ENCODE measurements at places on chromosomes 3 and 15.

- DNase-seq = no peak
Measured at GRCh38 chr3:159787178-159787574, 201.5 kb upstream of the IL12A start.

DNA sequence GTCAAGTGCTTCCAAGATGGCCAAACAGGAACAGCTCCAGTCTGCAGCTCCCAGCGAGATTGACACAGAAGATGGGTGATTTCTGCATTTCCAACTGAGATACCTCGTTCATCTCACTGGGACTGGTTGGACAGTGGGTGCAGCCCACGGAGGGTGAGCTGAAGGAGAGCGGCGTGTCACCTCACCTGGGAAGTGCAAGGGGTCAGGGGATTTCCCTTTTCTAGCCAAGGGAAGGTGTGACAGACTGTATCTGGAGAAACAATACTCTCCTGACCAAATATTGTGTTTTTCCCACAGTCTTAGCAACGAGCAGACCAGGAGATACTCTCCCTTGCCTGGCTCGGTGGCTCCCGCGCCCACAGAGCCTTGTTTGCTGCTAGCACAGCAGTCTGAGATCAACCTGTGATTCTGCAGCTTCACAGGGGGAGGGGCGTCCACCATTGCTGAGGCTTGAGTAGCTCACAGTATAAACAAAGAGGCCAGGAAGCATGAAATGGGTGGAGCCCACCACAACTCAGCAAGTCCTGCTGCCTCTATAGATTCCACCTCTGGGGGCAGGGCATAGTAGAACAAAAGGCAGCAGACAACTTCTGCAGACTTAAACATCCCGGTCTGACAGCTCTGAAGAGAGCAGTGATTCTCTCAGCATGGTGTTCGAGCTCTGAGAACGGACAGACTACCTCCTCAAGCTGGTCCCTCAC is 293.5 kb upstream of the SUCLG2 start:
- DNase-seq = no peak

GRCh38 chr3:150327678-150328653 is 80.1 kb upstream of the TSC22D2 start:
- DNase-seq = no peak

DNA sequence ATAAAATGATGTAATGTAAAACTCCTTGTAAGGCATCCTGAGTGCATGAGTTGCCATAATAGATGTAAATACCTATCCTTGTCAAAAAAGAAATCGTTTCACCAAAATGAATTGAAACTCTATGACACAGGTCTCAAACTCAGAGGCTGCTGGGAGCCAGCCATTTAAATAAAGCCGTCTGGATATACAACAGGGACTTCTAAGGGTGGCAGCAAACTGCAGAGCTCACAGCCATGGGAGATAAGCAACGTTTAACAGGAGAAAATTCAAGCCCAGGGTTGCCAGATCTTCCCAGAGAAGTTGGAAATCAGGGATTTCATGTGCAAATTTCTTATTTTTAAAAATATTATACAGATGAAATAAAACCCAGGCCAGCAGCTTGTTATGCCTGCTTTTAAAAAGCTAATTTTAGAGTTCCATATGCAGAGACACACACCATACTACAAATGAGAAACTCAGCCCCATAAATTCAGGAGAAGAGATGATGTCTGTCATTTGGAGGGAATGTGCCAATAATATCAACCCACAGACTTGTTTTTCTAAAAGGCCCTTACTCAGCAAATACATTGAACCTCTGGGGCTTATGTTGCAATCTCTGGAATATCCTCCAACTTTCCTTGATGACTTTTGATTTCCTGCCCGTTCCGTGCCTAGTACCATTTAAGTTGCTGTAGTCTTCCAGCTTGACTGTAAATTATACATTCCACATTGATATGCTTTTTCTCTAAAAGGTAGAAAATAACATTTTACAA is 75.6 kb downstream of the AQP9 start:
- no peak for DNase-seq

DNA sequence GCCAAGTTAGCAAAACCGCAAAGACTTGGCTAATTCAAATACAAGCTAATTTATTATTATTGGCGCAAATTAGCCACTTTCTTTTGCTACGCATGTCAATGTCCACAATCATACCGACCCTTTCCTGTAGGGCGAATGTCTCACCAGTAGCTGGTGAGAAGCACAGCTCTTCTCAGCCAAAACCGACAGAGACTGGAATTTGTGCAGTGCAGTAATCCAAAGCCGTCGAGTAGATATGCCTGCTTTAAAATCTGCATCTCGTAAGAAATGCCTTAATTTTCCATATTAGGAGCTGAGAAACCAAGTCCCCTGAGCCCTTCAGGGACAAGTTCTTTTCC is 614 bp upstream of the MINDY2 start:
- DNase-seq = no peak

DNA sequence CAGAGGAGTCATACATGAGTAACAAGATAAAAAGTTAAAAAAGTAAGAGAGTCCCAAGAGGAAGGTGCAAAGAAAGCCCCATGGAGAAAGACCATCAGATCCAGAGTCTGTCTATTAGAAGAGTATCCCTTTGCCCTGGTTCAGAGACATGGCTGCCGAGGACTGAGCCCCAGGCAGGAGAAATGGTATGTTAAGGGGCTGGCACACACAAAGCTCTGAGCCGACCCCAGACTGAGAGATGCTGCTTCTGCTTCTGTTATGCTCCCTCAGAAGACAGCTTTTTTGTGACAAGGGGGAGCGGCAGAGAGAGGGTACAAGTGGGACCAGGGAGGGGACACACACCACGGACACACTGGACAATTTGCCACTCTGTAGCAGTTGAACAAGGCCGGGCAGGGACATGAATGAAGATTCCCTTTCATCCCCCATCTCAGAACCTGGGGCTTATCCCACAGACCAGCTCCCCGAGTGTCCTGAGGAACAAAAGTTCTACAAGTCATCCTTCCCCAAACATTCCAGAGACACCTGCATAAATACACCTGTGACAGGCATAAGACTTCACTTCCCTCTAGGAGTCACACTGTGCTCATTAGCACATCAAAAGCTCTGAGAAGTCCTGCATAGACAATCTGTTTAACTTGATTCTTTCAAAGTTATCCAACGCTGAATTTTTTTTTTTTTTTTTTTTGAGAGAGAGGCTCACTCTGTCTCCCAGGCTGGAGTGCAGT is 161.6 kb upstream of the WNT5A start:
- no peak for DNase-seq

GRCh38 chr3:138824114-138824506 is 10.6 kb downstream of the PIK3CB start:
- DNase-seq = no peak

GRCh38 chr3:30895329-30895728 is 868 bp upstream of the GADL1 start:
- DNase-seq = no peak

DNA sequence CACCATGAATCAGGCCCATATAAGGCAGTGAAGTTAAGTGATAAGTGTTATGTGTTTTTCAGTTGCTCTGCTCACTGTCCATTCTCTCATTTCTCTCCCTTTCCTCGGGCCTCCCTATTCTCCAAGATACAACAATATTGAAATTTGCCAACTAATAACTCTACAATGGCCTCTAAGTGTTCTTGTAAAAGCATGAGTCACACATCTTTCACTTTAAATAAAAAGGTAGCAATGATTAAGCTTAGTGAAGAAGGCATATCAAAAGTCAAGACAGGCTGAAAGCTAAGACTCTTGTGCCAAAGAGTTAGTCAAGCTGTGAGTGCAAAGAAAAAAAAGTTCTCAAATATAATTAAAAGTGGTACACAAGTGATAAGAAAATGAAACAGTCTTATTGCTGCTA is 675.4 kb downstream of the OTOL1 start:
- DNase-seq = no peak

DNA sequence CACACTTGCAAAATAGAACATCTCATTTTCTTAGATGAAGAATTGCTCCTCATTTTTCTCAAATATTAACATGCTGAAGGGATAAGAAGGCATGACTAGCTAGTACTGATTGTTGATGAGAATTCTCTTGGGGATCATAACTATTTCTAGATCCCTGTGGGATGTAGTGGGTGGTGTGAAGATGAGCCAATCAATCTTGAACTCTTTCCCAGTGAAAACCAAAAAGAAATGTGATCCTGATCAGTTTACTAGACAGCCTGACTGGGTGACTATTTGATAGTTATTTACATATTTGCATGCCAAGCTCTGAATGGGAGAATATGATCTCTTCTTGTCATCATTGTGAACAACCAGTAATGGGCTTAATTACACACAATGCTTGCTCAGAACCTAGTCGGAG is 63.7 kb downstream of the ZIC1 start:
- DNase-seq = no peak

DNA sequence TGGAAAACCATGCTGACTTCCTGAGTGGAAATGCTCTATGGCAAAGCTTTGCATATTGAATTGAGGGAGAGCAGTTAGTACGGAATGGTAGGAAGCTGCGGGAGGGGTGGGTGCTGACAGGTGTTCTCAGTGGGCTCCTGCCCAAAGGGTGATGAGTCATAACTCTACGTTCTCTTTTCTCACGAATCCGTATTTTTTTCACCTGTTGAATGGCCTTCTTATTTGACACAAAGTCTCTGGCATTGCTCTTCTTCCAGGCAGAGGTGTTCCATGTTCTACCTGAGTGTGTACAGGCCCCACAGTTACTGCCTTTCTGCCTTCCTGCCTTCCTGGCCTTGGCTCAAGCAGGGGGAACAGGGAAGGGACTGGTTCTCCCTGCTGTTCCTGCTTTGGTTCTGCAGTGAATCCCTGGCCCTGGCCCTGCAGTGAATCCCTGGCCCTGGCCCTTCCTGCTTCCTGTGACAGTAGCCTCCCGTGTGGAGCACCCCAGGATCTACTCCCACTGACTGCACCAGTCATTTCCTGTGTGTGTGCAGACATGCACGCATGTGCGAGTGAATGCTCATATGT is 31.9 kb downstream of the TRAK1 start:
- no peak for DNase-seq

- no peak for DNase-seq
Measured at GRCh38 chr15:31308185-31308639, 18.4 kb upstream of the KLF13 start.

GRCh38 chr3:49617390-49618013 is 56.6 kb upstream of the APEH start:
- no peak for DNase-seq

GRCh38 chr3:71536376-71536965 is 47.1 kb downstream of the FOXP1 start:
- DNase-seq = no peak

DNA sequence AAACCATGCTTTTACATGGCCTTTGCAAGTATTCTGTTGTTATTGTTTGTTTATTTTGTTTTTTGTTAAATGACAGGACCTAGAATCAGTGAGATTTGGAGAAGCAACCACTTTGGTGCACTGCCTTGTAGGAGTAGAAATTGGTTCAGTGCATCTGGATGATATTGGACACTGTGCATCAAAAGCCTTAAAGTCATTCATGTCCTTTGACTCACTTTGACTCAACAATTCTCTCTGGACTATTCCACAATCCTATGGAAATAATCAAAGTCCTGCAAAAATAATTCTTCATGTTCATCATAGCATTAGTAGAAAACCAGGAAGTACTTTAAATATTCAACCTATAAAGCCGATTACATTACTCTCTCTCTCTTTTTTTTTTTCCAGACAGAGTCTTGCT is 224.8 kb downstream of the ABHD5 start:
- DNase-seq = no peak

DNA sequence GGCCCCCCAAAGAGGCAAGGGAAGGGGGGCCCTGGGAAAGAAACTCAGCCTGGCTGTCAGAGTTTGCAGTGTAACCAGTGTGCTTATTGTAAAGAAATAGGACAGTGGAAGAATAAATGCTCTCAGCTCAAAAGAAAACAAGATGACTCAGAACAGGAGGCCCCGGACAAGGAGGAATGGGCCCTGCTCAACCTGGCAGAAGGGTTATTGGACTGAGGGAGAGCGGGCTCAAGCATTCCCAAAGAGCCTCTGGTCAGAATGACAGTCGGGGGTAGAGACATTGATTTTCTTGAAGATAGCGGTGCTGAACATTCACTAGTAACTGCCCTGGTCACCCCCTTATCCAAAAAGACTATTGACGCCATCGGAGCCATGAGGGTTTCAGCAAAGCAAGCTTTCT is 100.4 kb upstream of the OSBPL11 start:
- DNase-seq = no peak

DNA sequence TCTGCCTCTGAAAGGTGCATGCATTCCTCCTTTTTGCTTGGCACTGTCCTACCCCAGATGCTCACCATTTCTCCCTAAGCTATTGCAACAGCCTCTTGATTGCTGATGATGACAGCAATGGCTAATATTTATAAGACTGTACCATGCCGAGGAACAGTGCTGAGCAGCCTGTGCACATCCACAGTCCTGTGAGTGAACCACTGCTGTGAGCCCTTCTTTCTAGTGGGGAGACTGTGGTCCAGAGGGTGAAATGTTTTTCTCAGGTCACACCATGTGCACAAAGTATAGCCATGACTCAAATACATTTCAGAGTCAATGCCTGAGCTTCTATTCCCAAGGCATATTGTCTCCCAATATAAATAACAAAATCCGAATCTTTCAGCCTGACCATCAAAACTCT is 231.2 kb upstream of the LRTM1 start:
- DNase-seq = no peak

DNA sequence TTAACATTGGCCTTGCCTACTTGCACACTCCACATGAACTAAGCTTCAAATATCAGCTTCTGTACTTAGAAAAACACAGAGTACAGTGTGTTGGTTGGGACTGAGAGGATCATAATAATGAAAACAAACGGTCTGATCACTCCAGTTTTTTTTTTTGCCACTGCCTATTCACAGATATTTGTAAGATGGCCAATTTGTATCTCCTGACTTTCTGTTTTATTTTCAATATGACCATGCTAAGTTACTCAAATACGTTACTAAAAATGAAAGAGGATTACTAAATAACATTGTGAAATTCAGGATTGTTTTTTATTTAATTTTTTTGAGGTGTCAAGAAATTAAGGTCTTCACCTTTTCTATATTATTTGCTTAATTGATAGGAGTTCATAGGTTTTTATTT is 595.1 kb downstream of the TUSC7 start:
- no peak for DNase-seq

- DNase-seq = no peak
Measured at GRCh38 chr3:13818919-13819318, 61.0 kb downstream of the WNT7A start.

DNA sequence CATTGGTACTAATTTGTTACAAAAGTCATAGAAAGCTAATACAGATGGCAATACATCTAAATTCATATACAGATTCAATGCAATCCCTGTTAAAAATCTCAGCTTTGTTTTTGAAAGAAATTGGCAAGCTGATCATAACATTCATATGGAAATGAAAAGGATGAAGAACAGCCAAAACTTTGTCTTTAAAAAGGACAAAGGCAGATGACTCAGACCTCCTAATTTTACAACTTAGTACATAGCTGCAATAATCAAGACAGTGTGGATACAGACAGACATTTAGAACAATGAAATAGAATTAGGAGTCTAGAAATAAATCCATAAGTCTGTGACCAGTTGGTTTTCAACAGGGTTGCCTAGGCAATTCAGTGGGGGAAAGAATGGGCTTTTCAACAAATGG is 63.3 kb downstream of the AQP9 start:
- no peak for DNase-seq

- DNase-seq = peak; percentile 5
Measured at GRCh38 chr15:51681303-51681963, at the start of gene SCG3. Gene SCG3, plus strand, starts transcription at chr15:51681503. Its CDS starts 253 bp downstream, at chr15:51681756.

- no peak for DNase-seq
Measured at GRCh38 chr3:16639806-16640205, 34.6 kb upstream of the DAZL start.

Measured in esophagus squamous epithelium (tissue), 5 donors.